ENCODE measurements at places on chromosomes 2 and 18. TPM values are rescaled to one million over a fixed set of nuclear protein-coding genes. Genes with fewer than 3 reads are reported as not detected.

The TOGARAM2 gene
- 10.6 TPM for polyA plus RNA-seq

The SERPINB11 gene
- not detected for polyA plus RNA-seq

The TRAPPC8 gene
- 44.9 TPM for polyA plus RNA-seq

The LIMS4 gene
- polyA plus RNA-seq = 1.3 TPM

The TMEM198 gene
- polyA plus RNA-seq = 18.7 TPM

Data from spinal cord (tissue), 10 donors.